ENCODE measurements at places on chromosomes 5 and 9.

GRCh38 chr9:90010793-90011192 lies 406.0 kb downstream of the GADD45G start:
- no peak for DNase-seq

DNA sequence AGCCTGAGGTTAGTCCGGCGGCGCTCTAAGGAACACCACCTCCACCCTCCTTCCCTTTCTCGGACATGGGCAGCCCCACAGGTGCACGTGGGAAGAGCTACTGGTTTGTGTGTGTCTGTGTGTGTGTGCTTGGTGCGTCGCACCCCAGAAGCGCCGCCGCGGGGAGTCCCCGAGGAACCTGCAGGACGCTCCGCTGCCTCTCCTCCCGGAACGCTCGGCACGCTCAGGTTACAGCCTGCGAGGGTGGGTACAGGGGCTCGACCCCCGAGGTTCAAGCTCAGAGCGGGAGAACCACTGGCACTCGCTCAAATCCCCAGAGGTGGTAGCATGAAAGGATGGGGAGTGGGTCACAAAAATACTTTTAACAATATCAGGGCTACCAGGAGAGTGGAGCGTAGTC lies 2.0 kb downstream of the ASTN2 start:
- DNase-seq, result no peak

DNA sequence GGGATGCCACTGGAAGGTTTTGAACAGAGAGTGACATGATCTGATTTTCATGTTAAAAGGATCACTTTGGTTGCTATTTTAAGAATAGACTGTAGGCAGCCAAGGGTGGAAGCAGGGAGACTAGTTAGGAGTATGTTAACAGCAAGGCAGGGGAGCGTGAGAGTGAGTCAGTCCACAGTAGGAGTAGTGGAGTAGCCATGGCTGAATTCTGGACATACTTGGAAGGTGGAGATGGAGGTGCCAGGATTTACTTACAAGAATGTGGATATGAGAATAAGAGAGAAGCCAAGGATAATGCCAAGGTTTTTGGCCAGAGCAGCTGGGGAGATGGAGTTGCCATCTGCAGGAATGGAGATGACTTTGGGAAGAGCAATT lies 118.8 kb downstream of the GALNT10 start:
- DNase-seq, result no peak

DNA sequence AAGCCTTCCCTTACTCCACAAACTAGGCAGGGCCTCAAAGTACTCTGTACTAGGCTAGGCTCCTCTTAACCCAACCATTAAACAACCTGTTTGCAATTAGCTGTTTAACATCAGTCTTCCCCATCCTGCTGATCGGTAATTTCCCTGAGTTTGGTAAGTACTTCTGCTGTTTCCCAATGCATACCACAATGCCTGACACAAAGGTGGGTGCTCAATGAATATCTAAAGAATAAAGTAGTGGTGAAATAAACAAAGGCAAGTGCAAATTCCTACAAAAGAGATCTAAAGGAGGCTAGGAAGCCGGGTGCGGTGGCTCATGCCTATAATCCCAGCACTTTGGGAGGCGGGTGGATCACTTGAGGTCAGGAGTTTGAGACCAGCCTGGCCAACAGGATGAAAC lies 25.0 kb downstream of the FBXW2 start:
- DNase-seq, result no peak

DNA sequence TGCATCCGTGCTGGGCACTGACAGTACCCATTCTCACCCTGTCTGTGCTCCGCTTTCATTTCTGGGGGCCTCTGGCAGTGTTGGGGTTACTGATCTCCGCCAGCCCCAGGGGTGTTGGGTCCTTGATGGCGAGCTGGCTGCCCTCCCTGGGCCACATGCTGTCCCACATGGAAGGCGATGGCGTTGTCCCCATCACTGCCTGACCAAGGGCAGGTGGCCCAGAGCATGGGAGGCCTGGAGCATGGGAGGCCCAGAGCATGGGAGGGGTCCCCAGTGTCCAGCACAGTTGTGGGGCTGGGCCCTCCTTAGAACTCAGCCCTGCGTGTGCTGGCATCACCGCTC lies 50.9 kb downstream of the RXRA start:
- DNase-seq, result no peak

DNA sequence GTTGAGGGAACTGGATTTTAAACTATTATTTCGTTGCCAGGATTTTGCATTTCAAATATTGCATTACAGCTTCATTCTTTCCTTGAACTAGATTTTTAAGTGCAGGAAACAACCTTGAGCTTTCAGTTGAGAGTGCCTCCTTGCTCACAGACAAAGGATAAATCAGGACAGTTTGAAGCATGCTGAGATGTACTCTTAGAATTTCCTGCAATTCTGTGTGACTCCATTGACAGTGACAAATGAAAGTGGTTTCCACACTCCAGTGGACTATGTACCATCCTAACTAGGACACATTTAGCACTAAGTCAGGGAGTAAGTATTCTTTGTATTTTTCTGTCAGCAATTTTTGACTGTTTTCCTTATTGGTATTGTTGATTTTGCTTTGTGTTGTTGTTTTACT lies 100.0 kb upstream of the PLCXD3 start:
- DNase-seq, result no peak

GRCh38 chr5:7754490-7754889 lies 96.4 kb downstream of the CFAP90 start:
- no peak for DNase-seq

DNA sequence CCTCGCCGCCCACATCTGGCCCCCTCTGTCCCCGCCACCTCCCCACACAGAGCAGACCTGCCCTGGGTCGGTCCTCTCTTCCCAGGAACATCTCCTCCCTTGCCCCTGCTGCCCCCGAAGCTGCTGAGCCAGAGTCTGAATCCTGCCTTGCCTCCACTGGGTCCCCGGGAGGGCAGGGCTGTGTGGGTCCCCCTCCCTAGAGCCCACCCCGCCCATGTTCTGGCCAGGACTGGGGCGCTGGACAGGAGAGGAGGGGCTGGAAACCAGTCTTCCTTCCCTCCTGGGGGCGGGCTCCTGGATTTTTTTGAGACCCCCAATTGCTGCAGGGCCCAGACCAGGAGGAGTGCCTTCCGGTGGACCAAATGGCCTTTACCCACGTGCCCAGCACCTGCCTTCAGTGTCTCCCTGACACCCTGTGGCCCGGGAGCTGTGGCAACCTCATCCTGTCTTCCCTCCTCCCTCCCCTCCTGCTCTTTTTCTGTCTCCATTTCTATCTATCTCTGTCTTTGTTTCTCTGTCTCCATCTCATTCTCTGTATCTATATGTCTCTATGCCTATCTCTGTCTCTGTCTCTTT lies 12.1 kb downstream of the MRPL36 start:
- DNase-seq, result no peak

DNA sequence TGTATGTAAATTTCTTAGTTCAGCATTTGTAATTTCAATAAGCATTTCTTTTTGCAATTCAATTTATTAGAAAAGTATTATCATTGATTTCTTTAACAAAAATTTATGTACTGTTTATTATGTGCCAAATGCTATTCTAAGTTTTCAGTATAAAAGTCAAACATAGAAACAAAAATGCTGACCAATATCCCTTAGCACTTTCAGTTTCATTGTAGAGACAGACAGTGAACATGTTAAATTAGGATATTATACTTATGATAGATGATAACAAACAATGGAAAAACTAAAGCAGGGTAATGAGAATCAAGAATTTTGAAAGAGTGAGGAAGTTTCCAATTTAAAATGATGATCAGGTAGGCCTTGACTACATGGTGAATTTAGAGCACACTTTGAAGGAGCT lies 1106.0 kb downstream of the TAF11L14 start:
- DNase-seq, result no peak

DNA sequence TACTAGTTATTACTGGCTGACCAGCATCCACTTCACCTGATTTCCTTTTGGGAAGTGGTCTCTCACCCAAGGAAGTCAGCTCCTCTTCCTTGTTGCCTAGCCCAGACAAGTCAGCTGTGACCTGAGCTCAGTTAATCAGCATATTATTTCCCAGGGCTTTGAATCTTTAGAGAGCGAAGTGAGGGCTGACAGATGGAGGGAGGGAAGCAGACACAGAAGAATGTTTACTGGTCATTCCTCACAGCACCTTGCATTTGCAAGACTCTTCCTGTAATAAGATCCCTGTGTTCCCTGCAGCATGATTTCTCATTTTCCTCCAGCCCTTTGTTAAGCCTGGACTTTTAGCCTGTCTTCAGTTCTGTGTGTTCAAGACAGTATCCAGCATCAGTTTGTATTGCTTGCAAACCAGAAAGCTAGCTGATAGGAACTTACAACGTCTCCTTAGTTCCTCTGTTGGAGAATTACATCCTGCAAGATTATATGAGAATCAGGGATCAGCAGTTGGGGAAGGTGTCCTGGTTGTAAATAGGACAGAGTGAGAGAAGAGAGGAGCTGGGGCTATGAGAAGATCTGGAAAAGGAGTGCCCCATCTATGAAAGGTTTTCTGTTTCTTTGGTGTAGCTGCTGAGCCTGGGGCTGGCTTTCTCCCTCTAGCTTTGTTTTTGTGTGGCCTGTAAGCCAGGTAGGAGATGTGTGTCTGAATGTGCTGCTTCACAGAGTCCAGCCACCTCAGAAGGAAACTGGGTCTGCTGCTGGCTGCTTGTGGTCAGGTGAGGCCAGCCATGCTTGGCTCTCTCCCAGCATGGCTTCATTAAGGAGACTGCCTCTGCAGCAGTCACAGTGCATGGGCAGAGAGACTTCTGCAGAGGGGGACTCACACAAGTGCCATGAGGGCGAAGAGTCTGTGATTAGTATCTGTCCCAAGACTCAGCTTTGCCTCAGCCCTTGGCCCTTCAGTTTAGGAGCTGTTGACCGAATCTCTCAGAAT lies 50.3 kb downstream of the MAN2A1 start:
- DNase-seq, result peak; percentile 57

DNA sequence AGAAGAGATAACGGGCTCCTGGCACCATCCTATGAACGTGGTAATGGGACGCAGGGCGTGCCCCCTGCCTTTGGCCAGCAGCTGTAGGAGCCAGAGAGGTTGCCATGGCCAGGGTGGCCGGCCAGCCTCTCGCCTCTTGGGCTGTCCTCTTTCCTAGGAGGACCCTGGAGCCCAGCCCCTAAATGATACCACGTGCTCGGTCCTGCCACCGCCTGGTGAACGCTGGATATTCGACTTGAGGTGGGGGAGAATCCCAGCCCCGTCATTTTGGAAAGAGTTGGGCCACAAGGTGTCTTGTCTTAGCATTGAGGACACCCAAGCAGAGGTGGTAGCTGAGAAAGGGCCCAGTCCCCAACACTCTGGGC lies 391 bp upstream of the NRG2 start:
- DNase-seq, result peak; percentile 71

DNA sequence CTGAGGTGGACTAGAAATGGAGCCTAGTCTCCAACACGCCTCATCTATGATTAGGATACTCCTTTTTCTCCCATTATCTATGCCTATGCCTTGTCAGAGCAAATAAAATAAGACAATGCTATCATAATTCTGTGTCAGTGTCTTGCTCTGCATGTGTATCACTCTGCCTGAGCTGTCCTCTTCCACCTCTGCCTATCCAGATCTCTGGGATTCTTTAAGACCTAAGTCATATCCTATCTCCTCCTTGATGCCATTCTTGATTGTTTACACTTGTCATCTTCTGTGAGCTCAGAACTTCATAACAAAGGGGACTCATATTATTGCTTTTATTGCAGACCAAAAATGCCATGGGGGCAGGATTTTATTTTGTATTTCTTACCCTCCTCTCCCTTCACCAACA lies 351.2 kb upstream of the C9orf72 start:
- no peak for DNase-seq

- no peak for DNase-seq
These were observed 29.7 kb downstream of the SMIM15 start for GRCh38 chr5:61132559-61132958.

DNA sequence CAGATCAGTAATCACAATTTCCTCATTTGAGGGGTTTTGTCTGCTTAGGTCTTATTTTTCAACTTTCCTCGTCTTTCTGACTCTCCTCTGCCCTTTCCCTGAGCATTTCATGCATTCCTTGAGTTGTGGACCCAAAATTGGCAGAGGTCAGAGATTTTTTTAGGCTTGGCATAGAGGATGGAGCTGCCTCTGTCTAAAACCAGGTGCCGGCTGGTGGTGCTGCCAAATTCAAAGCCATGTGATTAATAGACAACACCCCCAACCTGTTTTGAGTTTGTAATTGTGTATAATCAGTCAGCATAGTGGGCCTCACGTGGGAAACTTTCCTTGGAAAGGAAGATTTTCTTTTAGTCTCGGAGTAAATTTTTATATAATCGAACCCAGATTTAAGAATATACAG lies 39.6 kb downstream of the TJP2 start:
- no peak for DNase-seq

DNA sequence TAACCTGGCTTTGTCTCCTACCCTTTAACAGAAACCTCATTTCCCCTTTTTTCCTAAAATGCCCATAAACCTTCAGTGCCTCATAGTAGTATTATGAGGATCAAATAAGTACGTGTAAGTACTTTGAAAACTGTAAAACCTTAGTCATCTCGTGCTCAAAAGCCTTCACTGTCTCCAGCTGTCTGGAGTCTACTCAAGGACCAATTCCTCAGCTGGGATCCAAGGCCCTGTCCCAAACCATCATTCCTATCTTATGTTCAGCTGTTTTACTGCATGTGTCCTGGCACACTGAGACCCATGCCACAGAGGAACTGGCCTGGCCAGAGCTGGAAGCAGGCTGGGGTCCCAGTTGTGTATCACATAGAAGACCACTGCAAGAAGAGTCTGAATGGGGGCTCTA lies 15.9 kb downstream of the ADAMTSL1 start:
- DNase-seq, result no peak

DNA sequence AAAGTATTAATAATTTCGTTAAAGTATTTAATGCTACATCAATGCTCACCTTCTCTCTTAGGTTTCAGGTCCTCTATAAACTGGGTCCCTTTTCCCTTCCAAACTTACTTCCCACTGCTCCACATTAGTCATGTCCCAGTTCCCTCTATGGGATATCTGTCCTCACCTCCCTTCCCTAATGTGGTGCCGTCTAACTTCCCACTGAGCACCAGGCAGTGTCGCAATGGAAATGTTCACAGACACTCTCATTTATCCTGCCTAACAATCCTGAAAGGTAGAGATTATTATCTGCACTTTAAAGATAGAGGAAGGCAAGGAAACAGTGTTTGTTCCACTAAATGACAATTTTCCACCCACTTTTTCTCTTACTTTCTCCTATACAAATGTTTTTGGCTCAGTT lies 329.7 kb downstream of the CWC27 start:
- no peak for DNase-seq
